ENCODE measurements at places on chromosomes 16 and 17. TPM values are rescaled to one million over a fixed set of nuclear protein-coding genes. Genes with fewer than 3 reads are reported as not detected.

- peak; percentile 64 for DNase-seq
These were observed 2.0 kb upstream of the ABR start for GRCh38 chr17:1181753-1182137.

C16orf96 gene
- 0.66 TPM for total RNA-seq

CPNE7 gene
- 0.61 TPM for total RNA-seq

GRCh38 chr17:81097943-81098308 lies 63.0 kb downstream of the BAIAP2 start:
- no peak for DNase-seq

ERN2 gene
- not detected for total RNA-seq

GRCh38 chr16:56203052-56203451 lies 11.8 kb downstream of the GNAO1 start:
- DNase-seq, result peak; percentile 74

GRCh38 chr17:80790981-80791742 lies 200.5 kb upstream of the CHMP6 start:
- no peak for DNase-seq

LRRC36 gene
- total RNA-seq, result not detected

KRT36 gene
- total RNA-seq, result not detected

DNA sequence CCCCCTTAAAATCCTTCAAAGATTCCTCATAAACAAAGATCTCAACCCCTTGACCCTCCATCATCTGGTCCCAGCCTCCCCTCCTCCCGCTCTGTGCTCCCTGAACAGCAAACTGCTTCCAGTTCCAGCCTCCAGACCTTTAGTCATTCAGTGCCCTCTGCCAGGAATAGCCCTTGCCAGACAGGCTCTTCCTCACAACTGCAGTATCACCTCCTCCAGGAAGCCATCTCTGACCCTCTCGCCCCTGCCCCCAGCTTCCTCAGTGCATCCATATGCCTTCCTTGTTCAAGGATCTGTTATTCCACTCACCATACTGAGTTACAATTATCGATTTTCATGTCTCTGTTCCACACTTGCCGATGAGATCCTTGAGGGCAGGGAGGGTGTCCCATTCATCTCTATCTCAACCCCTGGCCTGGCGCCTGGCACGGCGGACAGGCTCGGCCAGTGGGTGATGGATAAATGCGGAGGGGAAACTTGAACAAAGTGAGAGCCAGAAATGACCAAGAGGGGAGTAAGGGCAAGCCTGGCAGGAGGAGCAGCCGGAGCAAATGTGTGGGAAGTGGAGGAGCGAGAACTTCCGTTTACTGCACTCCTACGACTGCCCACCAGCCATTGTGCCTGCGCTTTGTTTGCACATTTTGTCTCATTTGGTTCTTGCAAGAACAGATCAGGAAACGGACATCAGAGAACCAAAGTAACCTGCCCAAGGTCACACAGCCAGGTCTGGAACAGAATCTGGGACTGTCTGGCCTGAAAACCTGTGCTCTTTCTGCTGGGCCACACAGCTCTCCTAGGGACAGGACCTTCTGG lies 2.0 kb upstream of the NXPH3 start:
- no peak for DNase-seq

- peak; percentile 39 for DNase-seq
These were observed 572 bp downstream of the KSR1 start for GRCh38 chr17:27456681-27457359.

DNA sequence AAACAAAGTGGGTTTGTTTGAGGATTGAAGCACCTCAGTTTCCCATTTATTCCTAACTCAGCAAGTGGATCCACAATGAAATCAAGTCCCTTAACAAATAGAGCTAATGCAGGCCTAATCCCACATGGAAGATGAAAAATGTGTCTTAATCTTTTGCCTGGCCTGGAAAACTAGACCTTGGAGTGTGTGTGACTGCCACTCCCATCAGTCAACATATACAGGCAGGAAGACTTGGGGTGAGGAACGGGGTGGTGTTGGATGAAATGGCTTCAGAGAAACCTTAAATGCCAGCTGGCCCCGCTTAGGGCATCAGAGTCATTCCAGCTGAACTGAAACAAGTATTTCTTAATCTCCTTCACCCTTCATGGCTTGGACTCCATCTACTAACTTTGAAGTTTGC lies 269.5 kb downstream of the MAF start:
- no peak for DNase-seq

- DNase-seq, result peak; percentile 49
These were observed 7.9 kb upstream of the TMEM88 start for GRCh38 chr17:7846765-7847661.

GRCh38 chr16:61858988-61859387 lies 177.2 kb downstream of the CDH8 start:
- DNase-seq, result no peak

DNA sequence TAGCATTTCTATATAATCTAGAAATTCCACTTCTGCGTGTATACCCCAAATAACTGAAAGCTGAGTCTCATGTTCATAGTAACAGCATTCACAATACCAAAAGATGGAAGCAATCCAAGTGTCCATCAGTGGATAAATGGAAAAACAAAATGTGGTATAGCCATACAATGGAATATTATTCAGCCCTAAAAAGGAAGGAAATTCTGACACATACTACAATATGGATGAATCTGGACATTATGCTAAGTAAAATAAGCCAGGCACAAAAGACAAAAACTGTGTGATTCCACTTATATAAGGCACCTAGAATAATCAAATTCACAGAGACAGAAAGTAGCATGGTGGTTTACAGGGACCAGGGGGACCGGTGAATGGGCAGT lies 20.4 kb downstream of the HOXB1 start:
- no peak for DNase-seq

GRCh38 chr17:66605541-66605940 lies 229.4 kb upstream of the CACNG5 start:
- no peak for DNase-seq

DNA sequence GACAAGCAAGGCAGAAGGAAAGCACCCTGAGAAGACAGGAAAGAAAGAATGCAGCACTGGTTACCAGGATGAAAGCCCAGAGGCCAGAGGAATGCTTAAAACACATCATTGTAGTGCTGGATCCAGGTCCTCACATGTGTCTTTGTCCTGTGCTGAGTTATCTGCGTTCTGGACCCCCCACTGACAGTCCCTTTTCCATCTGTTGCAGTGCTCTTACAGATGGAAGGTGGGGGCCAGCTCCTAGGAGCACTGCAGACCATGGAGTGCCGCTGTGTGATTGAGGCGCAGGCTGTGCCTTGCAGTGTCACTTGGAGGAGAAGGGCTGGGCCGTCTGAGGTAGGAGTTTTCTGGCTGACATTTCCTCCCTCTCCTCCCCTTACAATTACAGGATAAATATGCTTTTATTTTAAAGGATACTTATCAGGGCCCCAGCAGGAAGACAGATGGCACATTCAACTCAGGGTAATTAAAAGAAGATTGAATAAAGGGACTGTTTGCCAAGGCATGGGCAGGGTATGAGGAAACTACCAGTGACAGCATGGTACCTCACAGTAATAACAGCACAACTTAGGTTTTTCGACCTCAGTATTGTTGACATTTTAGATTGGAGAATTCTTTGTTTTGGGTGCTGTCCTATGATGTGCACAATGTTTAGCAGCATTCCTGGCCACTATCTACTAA lies 3.0 kb downstream of the EME1 start:
- DNase-seq, result no peak

PRAC2 gene
- not detected for total RNA-seq

DNA sequence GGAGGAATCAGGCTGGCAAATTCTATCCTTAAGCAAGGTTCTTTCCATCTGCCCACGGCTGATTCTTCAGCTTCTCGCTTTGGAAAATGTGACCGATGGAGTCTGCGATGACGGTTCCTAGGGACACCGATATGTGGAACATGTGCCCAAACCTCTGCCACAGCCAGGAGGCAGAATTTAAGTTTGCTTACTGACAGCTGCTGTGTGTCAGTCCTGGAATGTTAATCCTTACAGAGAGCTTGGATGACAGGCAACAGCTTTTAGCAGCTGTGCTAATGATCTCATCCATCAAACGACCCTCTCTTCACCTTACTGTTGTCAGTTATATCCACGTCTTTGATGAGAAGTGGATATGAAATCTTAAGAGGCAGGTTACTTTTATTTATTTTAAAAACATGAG lies 11.4 kb upstream of the MYH13 start:
- no peak for DNase-seq

DNA sequence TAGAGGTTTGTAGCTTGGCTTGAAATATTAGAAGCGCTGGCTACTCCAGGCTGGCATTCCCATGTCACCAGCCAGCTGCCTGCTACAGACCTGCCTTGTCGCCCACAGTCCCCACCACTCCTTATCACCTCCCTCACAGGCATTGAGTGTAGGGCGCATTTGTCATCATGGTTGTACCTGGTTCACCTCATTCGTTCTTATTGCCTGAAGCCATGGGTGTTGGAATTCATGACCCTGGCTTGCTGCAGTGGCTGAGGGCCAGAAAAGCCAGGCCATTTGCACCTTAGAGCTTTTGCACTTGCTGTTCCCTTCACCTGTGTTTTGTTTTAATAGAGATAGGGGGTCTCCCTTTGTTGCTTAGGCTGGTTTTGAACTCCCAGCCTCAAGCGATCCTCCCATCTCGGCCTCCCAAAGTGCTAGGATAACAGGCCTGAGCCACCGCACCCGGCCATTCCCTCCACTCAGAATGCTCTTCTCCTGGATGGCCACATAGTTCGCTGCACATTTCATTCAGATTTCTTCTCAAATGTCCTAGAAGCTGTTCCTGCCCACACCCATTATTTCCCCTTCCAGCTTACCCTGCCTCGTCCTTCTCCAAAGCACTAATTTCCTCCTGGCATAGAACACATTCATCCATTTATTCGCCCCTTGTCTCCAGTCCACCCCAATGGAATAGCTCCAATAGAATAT lies 97.6 kb downstream of the C16orf78 start:
- no peak for DNase-seq

DNA sequence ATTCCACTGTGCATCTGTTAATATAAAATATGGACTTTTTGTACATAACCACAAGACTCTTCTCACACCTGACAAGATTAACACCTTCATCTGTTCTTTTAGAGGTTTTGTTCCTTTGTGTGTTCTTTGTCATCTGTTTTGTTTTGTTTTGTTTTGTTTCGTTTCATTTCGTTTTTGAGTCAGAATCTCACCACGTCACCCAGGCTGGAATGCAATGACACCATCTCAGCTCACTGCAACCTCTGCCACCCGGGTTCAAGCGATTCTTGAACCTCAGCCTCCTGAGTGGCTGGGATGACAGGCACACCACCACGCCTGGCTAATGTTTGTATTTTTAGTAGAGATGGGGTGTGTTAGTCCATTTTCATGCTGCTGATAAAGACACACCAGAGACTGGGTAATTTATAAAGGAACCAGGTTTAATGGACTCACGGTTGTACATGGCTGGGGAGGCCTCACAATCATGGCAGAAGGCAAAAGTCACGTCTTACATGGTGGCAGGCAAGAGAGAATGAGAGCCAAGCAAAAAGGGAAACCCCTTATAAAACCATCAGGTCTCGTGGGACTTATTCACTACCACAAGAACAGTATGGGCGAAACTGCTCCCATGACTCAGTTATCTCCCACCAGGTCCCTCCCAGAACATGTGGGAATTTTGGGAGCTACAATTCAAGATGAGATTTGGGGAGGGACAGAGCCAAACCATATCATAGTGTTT lies 22.3 kb downstream of the C16orf90 start:
- no peak for DNase-seq

CRHR1 gene
- not detected for total RNA-seq

DNA sequence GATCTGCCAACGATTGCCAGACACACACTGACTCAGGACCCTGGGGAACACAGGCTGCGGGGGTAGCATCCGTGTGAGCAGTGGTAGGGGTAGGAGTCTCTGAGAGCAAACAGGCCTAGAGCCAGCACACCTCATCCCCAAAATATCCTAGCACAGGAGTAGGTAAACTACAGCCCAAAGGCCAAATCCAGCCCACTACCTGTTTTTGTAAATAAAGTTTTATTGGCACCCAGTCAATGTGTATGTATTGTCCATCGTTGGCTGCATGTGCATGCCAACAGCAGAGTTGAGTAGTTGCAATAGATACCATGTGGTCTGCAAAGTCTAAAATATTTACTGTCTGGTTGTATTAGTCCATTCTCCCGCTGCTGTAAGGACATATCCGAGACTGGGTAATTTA lies 55.5 kb upstream of the GPRC5B start:
- no peak for DNase-seq

DNA sequence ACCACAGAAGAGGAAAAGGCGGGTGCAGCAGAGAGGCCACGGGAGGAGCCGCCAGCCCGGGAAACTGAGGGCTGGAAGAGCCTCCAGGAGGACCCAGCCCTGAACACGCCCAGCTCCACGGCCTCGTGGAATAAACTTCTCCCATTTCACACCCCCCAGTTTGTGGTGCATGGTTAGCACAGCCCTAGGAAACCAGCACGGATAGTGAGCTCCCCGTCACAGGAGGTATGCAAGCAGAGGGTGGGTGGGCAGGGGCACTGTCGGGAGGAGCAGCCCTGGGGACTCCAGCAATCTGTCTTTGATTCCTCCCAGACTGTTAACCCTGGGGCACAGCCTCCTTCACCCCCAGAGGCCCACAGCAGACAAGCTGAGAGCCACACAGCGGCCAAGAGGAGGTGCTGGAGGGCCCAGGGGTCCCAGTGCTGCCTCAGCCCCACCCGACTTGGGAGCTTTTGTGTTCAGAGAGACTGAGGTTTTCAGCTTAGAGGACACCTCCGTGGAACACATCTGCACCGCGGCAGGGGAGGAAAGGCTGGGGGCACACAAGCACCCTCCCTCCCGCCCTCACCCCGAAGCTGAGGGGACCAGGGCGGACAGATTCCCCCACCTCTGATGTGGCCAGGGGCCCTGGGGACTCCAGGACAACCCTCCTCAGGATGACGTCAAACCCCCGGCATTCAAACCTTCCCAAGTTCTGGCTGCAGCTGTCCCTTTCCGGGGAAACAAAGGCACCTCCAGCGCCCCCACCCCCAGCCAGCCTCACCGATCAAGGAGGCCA lies 1.7 kb upstream of the IL17C start:
- no peak for DNase-seq

SEZ6 gene
- not detected for total RNA-seq

- no peak for DNase-seq
These were observed 18.7 kb downstream of the VAC14 start for GRCh38 chr16:70782237-70782636.

- DNase-seq, result peak; percentile 68
These were observed 1.1 kb downstream of the KIF1C start for GRCh38 chr17:4998732-4999429.

DNA sequence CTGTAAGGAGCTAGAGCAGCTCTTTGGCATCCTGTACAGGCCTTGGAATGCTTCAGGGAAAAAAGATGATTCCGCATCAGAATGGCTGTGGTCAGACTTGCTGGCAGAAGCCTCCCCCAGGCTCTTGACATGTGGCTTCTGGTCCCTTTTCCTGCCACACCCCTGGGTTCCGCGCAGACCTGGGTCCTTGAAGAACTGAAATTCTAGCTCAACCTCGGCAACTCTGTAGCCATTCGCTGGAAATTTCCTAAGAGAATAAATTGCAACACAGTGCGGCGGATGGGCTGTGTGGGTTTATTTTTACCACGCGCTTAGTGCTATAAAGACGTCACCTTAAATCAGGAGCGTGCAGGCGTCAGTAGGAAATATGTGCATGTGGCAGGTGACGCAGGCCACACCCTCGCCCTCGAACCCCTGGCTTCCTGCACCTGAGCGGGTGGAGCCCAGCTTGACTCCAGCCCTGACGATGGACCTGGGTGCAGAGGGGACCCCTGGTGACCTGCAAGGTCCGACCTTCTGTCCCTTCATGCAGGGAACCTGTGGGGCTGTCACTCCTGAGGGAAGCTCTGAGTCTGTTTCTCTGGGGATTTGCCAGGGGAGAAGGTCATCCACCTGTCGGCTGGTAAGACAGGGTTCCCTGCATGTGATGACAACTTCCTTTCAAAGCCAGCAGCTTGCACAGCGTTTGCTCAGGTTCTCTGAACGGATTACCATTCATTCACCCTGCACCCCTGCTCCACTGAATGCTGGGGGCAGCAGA lies 46.3 kb downstream of the METRNL start:
- peak; percentile 65 for DNase-seq

KRT14 gene
- total RNA-seq, result not detected
